Activated naive CD4-positive, alpha-beta T cell (primary cell): ENCODE measurements at places on chromosomes 6 and 20.

DNA sequence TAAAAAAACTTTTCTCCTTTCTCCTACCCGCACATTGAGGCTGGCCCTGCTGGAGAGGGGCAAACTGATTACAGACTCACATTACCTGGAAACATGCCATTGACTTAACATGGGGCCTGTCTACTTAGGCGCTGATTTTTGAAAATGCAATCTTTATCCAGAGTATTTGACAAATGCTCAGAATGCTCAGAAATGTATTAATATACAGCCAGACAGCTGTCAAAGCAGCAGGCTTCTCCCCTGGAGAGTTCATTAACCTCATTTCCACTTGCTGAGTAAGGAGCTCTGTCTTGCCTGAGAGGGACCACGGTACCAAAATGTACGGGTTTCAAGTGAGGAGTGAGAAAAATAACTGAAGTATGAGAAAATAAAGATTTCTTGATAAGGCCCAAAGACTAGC is 95.7 kb downstream of the PAX1 start:
- DNase-seq = no peak

DNA sequence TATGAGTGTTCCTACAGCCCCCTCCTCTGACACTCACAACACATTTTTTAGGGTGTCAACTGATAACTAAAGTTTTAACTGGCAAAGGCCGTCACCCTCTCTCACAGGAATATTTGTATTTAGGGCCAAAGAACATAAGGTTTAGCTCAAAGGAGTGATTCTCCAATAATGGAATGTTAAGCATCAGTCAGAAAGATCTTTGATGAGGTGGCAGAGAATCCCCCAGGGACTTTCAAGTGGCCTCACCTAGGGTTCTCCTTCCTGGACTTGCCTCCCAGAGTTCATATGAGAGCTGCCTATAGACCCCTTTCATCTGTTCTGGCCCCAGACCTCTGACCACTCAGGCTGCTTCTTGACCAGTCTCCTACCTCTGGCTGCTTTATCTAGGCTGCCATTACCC is 7.4 kb upstream of the SCUBE3 start:
- no peak for DNase-seq

DNA sequence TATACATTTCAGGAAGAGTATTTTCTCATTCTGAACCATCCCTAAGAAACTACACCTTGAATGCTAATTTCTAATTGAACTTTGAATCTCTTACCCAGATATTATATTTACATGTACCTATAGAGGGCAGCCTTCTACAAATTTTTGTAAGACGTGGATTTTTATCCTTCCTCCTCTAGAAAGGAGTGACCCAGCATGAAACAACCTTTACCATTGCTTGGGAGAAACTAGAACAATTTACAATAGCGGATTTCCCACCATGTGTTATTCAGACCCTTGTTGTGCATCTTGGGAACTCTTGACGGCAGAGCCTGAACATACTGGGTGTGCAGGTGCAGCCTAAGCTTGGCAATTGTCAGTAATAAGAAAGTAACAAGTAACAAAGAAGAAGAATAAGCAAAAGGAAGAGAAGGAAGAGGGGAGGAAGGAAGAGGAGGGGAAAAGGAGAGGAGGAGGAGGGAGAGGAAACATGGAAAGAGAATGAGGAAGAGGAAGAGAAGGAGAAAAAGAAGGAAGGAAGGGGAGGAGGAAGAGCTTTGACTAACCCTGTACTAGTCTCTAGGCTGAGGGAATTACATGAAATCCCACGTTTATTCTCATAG is 10.8 kb upstream of the TAAR1 start:
- no peak for DNase-seq

DNA sequence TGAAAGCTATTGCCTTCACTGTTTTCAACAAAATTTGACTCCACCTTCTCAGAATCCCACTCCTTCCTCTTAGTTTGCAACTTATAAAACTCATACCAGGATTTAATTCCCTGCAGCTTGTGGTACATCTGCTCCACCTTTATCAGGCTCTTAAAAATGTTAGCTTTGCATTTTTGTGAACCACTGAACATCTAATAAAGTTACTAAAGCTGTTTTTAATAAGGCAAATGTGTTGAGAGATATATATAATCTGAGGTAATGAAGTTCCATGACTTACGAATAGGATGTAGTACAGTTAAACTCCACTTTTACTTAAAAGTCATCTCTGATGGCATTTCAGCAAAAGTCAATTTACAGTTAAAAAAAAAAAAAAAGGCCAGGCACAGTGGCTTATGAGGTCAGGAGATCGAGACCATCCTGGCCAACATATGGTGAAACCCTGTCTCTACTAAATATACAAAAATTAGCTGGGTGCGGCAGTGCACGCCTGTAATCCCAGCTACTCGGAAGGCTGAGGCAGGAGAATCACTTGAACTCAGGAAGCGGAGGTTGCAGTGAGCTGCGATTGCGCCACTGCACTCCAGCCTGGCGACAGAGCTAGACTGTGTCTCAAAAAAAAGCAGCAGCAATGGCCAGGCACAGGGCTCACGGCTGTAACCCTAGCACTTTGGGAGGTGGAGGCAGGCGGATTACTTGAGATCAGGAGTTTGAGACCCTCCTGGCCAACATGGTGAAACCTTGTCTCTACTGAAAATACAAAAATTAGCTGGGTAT is 106.2 kb downstream of the KIF13A start:
- no peak for DNase-seq

GRCh38 chr6:20309186-20309585 is 92.5 kb upstream of the E2F3 start:
- DNase-seq = no peak

- DNase-seq = no peak
Observed at GRCh38 chr20:49460916-49461315, 21.6 kb downstream of the KCNB1 start.

DNA sequence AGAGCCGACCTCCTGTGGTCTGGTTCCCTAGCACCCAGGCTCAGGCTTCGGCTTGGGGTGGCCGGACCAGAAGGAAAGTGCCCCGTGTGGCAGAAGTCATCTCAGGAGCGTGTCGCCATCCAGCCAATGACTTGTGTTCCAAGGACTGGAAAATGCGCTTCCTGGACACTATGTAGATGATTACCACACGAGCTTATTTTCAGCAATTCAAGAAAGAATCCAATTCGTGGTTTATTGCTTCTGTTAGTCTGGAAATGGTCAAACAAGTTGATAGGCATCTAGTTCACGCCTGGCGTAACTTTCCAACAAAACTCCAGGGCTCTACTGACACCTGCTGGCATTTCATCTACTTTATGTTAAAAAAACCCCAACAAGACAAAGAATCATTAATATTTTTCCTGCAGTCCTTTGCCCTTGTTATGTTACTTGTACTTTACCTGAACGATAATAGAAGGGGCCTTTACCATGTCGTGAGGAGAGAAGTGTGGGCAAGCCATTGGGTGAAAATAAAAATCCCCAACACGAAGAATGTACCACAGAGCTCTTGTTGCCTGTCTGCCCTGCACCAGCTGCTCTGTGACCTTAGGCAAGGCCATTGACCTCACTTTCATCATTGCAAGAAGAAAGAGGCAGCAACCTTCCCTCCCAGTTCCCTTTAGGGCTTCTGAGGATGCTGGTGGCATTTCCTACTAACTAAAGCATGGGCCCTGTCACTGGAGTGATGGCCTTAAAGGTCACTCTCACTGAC is 154.7 kb upstream of the LAMP5 start:
- DNase-seq = no peak

- DNase-seq = no peak
Observed at GRCh38 chr6:91812596-91813274, 1225.9 kb upstream of the MAP3K7 start.

DNA sequence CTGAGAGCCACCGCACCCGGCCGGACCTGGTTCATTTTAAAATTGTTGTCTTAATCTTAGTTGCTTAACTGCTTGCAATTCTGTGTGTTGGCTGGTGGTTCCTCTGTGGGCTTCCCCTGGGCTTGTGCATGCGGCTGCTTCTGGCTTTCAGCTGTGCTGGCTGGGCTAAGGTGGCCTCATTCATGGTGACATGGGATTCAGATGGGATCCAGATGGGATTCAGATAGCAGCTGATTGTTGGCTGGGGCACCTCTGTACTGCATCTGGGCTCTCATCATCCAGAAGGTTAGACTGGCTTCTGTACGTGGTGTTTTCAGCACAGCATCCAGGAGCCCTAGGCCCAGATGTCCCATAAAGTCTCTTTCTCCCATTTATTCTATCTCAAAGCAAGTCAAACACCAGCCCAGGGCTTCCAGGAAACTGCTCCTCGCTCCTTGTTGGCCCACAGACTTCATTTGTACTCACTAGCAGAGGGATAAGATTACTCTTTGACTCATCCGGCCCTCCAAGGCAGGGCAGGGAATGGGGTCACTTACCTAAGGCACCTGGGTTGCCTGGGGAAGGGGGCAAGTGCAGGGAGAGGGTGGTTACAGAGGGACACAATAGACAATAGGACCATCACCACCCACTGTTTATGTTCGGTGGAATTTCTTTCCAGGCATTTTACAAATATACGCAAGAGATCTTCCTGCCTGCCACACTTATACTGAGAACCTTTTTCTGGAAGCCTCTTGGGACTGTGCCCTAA is 10.2 kb upstream of the PEDS1 start:
- DNase-seq = no peak

GRCh38 chr20:59386809-59387208 is 86.4 kb downstream of the EDN3 start:
- DNase-seq = no peak

DNA sequence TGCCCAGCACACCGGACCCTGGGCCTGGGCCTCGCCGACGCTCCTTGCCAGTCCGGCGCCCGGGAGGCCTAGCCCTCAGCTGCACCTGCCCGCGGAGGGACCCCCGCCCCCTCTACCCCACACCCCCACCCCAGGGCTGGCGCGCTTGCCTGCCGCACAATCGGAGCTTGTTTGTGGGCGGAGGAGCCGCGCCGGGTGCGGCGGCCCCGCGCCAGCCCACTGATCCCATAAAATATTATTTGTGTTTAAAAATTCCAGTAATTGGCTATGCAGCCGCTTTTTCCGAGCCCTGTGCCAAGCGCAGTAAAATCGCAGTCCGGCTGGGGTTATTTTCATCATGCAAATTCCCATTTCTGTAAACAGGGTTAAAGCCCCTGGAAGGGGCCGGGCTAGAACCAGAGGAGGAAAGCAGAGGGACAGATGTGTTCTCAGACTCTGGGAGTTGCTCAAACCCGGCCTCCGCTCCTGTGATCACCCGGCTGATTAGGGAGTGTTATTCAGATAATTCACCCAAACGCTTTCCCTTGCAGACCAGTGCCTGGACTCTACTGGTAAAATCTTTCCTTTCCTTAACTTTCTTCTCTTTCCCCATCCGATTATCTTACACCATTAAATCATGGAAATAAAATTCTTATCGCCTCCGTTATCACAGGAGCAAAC is 93.1 kb downstream of the NCR2 start:
- no peak for DNase-seq

DNA sequence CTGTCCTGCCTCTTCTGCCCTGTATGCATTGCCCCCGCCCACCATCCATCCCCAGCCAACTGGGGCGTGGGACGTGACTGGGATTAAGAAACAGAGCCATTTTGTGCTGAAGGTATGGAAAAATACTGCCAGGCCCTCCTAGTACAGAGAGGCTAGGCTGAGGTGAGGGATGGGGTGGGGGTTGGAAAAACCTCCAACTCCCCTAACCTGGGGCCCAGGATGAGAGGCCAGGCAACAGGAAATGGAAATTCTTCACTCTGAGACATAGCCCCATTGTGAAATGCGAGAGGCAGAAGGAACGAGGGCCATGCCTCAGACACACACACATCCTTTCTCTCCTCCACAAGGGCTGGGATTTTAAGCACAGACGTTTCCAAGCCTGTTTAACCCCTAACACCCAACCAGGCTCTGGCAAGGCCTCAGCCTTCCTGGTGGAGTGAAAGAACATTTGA is 19.9 kb downstream of the KCNK5 start:
- no peak for DNase-seq

DNA sequence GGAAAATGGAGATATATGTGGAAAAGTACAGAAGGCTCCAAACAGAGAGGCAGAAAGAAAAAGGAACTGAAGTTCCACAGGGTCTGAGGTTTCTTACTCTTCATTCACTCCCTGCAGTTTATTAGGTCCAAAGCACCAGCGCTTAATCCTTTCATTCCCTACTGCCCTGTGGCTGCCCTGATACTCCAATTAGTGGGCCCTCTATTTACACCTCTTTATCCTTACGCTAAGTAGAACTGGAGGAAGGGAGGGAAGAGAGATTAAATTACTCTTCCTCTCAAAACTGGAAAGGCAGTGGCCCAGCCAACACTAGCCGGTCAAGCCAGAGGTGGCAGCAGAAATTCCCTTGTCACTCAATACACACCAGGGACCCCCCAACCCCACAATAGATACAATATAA is 20.4 kb downstream of the TRERF1 start:
- no peak for DNase-seq

- no peak for DNase-seq
Observed at GRCh38 chr6:40543776-40544175, 43.4 kb downstream of the LRFN2 start.

GRCh38 chr6:135256866-135257265 is 75.8 kb downstream of the MYB start:
- DNase-seq = no peak

DNA sequence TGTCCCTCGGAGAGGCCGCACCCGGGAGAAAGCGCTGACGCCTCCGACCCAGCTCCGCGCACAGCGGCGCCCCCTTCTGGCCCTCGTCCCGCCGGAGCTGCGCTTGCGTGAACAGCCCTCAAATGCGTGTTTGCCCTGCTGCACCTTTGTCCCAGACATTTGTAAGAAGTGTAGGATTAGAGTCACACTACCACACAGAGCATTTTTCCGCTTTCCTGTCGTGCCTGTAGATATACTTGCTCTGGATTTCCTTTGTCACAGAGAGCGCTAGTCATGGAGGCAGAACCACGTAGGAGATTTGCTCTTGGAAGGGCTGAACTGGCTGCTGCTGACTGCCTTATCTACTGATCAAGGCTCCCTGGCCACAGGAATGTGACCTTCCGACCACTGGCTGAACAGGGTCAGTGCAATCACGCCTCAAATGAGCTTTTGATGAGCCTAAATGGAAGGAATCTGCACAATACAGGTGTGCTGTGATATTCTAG is 62.3 kb downstream of the PAX1 start:
- DNase-seq = no peak

- DNase-seq = no peak
Observed at GRCh38 chr6:160203953-160204352, 54.7 kb downstream of the SLC22A2 start.

GRCh38 chr20:1462834-1463233 is 3.8 kb downstream of the NSFL1C start:
- DNase-seq = no peak

- no peak for DNase-seq
Observed at GRCh38 chr6:34315780-34316179, 67.0 kb upstream of the SMIM29 start.

- no peak for DNase-seq
Observed at GRCh38 chr6:154791556-154792317, 58.5 kb downstream of the SCAF8 start.

- no peak for DNase-seq
Observed at GRCh38 chr6:87832025-87832825, 130.2 kb upstream of the AKIRIN2 start.

GRCh38 chr6:35678021-35678654 is 10.6 kb downstream of the FKBP5 start:
- no peak for DNase-seq

GRCh38 chr20:35120012-35120701 is 27.0 kb downstream of the EDEM2 start:
- DNase-seq = no peak

- no peak for DNase-seq
Observed at GRCh38 chr20:19285436-19285835, 73.0 kb downstream of the SLC24A3 start.

GRCh38 chr6:3181105-3181504 is 23.8 kb upstream of the TUBB2A start:
- DNase-seq = no peak

GRCh38 chr6:83215131-83216047 is 22.2 kb downstream of the RWDD2A start:
- DNase-seq = peak; percentile 25
